ENCODE measurements at places on chromosomes 2 and 18. TPM values are rescaled to one million over a fixed set of nuclear protein-coding genes. Genes with fewer than 3 reads are reported as not detected.

DNA sequence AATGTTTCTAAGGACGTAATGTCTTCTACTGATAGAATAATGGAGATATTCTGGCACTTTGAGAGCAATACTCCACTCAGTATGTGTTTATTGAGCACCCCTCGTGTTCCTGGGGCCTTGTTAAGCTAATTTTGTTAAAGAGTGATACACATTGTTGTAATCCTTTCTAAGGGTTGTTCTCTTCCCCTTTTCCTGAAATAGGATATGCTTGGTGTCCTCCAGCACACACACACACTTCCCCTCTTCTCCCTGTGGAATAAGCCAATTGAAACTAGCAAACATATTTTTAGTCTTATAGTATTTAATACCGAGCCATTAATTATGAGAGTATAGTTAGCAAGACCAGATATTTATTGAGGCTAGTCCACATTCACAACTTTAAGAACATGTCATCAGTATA lies 114.1 kb downstream of the CRIM1 start:
- DNase-seq: no peak

DNA sequence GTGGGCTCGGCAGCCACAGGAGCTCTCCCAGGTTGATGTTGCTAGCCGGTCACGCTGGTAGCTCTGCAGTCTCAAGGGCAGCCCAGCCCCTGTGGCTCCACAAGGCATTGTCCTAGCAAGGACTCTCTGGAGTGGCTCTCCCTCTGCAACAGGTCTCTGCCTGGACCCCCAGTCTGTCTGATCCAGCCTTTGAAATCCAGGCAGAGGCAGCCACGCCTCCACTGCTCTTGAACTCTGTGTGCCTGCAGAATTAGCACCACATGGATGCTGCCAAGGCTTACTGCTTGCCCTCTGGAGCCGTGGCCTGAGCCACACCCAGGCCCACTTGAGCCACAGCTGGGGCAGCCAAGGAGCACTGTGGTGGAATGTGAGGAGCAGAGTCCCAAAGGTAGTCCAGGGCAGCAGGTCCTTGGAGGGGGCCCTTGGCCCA lies 43.0 kb upstream of the FAHD2A start:
- no peak for DNase-seq

DNA sequence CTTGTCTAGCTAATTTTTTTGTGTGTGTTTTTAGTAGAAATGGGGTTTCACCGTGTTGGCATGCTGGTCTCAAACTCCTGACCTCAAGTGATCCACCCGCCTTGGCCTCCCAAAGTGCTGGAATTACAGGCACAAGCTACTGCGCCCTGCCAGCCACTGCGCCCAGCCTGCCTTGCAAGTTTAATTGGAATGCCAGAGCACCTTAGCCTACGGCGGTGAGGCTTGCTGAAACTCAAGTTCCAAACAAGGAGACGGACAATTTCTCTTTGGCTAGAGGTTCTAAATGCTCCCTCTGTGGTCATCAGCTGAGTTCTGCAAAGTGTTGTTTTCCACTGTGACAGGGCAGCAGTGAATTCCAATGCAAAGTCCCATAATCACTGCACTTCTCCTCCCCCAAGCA lies 583.4 kb downstream of the KCNJ3 start:
- no peak for DNase-seq

- DNase-seq: no peak
Measured at GRCh38 chr2:238289574-238289973, 1.2 kb upstream of the PER2 start.

- DNase-seq: no peak
Measured at GRCh38 chr2:235558572-235558971, 64.7 kb downstream of the AGAP1 start.

GRCh38 chr2:40451918-40452605 lies at the start of gene SLC8A1:
Gene SLC8A1, minus strand, starts transcription at chr2:40452090.
- DNase-seq: no peak

DNA sequence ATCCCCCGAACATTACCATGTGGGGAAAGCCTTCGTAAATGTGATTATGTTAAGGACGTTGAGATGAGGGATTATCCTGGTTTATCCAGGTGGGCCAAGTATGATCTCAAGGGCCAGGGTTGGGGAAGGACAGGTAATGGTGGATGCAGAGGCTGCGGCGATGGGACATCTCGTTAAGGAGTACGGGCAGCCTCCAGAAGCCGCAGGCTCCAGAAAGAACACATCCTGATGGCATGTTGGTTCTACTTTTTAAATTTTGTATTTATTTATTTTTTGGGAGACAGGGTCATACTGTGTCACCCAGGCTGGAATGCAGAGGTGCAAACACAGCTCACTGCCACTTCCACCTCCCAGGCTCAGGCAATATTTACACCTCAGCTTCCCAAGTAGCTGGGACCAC lies 86.2 kb upstream of the RAB6C start:
- DNase-seq: no peak

- no peak for DNase-seq
Measured at GRCh38 chr18:31511098-31511497, 13.1 kb downstream of the DSG2 start.

GRCh38 chr18:63192126-63192884 lies 127.3 kb downstream of the BCL2 start:
- no peak for DNase-seq

DNA sequence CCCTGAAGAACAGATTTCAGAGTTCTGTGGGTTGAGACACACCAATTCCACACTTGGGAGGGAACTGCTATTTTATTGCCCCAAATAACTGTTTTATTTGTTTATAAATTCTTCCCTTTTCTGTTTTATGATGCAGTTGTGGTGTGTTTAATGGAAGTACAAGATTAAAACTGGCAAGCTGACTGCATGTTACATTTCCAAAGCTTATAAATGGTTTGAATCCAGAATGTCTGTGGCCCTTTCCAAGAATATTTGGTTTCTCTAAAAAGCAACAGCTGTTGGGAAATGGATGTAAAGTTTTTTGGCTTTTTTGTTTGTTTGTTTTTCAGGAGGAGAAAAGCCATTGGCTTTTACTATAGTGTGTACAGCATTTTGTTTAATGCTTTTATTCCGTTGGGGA lies 234.5 kb downstream of the MTX2 start:
- DNase-seq: no peak

DNA sequence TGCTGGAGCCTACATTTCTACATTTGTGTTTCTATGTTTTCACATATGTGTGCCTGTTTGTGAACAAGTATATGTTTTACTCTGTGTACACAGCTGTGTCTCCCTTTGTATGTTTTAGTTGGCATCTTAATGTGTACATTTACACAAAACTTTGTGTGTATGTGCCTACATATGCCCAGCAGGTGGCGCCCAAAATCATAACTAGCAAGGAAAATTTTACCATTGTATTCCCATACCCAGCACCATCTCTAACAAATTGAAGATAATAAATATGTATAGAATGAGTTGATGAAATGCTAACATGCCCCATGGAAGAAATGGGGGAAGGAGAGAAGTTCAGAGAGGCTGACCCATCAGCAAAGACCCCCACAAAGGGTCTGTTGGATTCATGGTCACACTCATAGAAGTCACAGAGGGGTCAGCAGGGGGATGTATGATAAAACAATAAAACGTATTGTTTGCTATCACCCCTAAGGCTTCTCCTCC lies 48.1 kb downstream of the PKDCC start:
- DNase-seq: peak; percentile 76

DNA sequence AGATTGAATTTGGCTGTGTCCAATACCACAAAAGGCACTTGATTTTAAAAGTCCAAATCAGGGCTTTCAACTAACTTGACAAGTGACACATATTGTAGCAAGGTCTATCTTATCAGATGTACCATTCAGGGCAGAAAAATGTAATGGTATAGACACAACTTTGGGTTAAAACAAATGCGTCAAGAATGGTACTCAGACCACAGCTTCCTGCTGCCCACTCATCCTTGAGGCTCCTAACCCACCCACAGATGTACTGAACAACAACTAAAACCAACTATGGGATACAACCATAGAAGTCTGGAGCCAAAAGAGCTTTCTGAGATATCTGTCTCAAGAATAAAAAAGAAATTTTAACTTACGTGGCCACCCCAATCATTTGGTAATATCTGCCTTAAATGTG lies 105.2 kb downstream of the RBM43 start:
- no peak for DNase-seq

- no peak for DNase-seq
Measured at GRCh38 chr2:113692698-113693428, 63.6 kb downstream of the SLC35F5 start.

DNA sequence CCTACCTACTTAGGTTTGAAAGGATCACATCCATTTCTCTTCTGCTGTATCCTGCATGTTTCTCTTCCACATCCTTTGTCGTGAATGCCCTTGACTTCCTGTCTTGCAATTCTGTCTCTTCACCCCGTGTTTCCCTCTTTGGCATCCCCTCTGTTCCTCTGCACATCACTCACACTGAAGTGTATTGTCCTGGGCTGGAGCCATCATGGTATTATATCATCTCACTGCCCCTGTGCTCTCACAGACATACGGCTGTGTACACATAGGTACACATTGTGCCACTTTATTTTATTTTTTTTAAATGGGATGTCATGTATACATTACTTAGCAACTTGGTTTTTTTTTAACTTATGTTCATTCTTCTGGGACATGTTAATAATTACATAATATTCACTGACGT lies 291.6 kb downstream of the ALPK2 start:
- DNase-seq: no peak

GRCh38 chr18:48292229-48292628 lies 117.0 kb downstream of the ZBTB7C start:
- DNase-seq: no peak

DNA sequence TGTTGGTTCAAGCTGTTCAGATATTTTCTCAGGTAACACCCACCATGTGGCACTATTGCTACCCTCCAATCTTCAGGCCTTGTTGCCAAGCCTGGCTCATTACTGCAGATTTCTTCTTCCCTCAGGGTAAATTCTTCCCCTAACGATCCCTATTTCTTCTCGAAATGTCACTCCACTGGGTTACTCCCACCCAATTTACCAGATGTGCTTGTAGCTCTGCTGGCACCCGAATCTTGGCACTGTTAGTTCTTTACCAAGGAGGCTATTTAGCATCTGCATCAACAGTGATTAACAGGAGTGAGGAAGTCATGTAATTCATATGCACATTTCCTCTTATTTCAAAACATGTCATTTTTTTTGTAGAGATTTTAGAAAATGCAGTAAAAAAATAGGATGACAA lies 217.1 kb upstream of the CYRIA start:
- no peak for DNase-seq

DNA sequence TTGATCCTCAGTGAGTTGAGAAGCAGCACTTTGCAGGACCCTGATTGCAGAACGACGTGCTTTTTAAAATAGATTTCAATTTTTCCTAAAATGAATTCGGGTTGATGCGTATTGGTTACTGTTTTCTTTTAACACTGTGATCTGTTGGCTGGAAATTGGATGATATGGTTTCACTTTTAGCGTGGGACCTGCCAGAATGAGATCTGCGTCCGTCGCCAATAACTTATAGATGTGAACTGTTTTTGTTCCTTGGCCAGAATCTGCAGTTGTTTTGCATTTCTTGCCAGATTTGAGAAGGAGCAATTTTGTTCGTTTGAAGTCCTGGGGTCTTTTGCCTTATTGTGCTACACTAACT lies 703 bp downstream of the UGGT1 start:
- DNase-seq: no peak

DNA sequence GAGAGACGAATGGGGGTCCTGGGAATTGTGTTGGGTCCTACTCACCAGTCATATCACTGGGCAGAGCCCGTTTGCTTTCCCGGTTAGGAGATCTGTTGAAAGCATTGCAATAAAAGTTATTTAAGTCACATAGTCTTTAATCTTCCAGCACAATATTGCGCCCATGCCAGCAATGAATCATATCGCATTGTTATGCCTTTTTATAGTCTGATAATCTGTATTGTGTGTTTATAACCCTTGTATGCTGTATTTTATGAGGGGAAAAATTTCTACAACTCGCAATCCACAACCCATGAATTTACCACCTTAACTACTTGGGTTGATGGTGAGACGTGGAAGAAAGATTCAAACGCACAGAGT lies 211.9 kb upstream of the SMIM21 start:
- no peak for DNase-seq

DNA sequence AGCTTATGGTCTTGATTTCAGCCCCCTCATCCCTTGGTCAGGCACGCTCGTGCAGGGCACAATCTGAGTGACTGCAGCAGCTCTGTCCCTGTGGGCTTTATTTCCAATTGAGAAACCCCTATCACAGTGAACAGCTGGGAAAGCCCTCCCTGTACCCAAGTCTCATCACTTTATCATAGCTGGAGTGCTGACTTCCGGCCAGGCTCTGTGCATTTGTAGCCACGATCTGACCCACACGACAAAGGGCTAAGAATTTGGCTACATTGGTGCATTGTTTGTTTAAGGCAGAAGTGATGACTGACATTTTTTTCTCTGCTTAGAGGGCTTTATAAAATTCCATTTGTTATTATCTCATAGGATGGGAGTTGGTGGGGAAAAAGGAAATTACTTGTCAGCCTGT lies 184.4 kb downstream of the KCNS3 start:
- no peak for DNase-seq

DNA sequence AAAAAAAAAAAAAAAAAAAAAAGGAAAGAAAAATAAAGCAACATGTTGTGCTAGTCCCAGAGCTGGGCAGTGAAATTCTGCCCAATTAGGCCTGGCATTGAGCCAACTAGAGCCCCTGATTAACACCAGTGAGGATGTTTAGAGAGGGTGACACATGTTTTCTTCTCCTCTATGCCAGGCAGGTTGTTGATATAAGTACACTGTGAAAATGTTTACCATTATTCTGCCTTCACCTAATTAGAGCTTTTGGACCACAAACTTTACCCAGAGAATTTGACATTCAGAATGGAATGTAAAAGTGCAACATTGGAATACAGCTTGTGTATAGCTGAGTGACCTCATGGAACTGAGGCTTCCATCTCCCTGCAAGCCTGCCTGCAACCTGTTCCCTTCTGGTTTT lies 95.9 kb upstream of the MSH2 start:
- DNase-seq: no peak

- DNase-seq: no peak
Measured at GRCh38 chr2:71990122-71990521, 157.5 kb downstream of the CYP26B1 start.

CROCC2 gene
- total RNA-seq: not detected

SPOPL gene
- 32.7 TPM for total RNA-seq

TUBB8B gene
- 0.33 TPM for total RNA-seq

GAREM2 gene
- total RNA-seq: 2.6 TPM

MOGAT1 gene
- not detected for total RNA-seq

STPG4 gene
- total RNA-seq: 0.22 TPM

SLC23A3 gene
- total RNA-seq: 3.9 TPM

RASGRP3 gene
- total RNA-seq: 30.9 TPM

PLCL1 gene
- total RNA-seq: 10.4 TPM

OXER1 gene
- total RNA-seq: 0.78 TPM

SERPINB13 gene
- not detected for total RNA-seq

FAP gene
- 16.7 TPM for total RNA-seq

UGT1A3 gene
- total RNA-seq: not detected
